ENCODE measurements at places on chromosomes 6 and 20.

- no peak for DNase-seq
Measured at GRCh38 chr6:107805504-107805903, 18.6 kb downstream of the SCML4 start.

GRCh38 chr6:106974999-106975737, 639 bp upstream of the CD24 start:
- DNase-seq, result no peak

DNA sequence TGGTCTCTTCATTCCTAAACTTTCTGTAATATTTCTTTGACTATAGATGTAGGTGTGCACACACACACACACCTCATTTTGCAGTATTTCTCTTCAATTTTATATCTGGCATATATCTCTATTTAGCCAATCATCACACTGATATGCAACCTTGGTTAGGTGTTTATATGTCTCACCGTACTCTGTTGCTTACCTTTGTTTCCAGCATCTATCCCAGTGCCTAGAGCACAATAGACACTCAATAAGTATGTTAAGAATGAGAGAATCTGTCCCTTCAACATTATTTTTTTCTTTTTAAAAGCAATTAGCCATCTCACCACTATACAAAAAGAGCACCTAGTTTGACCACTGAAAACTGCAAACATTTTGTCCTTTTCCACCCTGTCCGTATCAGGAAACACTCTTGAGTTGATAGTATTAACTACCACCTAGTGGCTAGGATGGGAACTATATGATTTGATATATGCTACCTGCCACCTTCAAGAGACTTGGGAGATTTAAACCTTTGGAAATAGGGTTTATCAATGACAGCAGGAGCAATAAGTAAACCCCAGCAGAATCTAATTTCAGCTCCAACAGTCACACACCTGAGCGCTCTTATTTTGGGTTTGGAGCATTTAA, 48.7 kb upstream of the RSPO3 start:
- no peak for DNase-seq

- DNase-seq, result no peak
Measured at GRCh38 chr20:39627765-39628164, 665.6 kb downstream of the DHX35 start.

DNA sequence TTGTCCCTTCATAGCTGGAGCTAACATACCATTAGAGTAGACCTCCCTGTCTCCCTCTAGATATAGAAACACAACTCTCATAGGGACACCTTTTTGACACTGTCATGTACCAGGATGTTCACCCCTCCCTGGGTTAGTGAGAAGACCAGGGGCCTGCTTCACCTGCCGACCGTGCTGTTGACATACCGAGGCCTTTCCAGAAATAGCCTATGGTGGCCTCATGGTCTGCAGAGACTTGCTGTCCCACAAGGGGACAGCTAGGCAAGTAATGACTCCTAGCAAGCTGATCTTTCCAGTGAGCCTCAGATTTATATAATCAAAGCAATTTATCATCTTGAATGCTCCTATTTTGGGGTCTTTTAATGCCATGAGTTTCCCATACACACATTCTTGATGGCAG, 15.0 kb downstream of the ZDHHC14 start:
- no peak for DNase-seq

DNA sequence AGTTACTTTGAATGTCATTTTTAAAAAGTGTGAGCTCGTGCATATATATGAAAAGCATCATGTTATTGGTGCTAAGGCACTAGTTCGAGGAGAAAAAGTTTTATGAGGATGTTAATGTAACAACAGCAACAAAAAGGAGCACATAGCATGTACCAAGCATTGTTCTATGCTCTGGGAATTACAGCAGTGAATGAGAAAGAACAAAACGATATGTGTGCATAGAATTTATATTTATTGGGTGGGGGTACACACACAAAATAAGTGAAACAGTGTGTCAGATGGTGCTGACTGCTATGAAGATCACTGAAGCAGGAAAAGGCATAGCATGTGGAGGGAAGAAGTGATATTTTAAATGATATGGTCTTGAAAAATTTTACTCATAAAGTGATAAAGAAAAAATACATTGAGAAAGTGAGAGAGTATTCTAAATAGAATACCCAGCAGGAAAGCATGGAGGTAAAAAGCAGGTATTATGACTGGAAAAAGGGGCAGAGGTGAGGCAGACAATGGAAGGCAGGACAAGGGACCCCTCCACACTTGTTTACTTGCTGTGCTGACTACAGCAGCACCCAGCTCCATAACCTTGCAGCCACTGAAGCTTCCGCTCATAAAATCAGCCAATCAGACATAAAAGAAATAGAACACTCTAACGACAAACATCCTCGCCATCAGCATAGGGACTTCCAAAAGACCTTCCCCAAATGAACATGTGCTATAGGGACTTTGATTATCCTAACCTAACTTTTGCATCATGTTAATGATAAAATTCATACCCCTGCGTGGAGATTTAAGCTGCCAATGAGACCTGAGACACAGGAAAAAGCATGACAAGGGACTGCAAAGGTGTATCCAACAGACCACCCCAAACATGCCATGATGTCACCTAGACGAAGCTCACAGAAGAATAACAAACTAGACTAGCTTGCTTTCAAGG, 119.9 kb downstream of the HFE start:
- DNase-seq, result no peak

- DNase-seq, result no peak
Measured at GRCh38 chr6:132703936-132704335, 9.9 kb downstream of the VNN1 start.

GRCh38 chr6:78947962-78948361, 80.6 kb downstream of the IRAK1BP1 start:
- DNase-seq, result no peak

All from effector CD8-positive, alpha-beta T cell (primary cell).